ENCODE measurements at places on chromosomes 6 and 20.
A peak's percentile ranks its signal among the peaks of the same experiment; 100 is the strongest.

GRCh38 chr6:53546281-53546680 is 1.4 kb upstream of the GCLC start:
- DNase-seq, result no peak

GRCh38 chr6:170307080-170307545 is 555 bp downstream of the FAM120B start:
- DNase-seq, result no peak

- no peak for DNase-seq
Measured at GRCh38 chr6:98487612-98488011, 346.8 kb upstream of the POU3F2 start.

DNA sequence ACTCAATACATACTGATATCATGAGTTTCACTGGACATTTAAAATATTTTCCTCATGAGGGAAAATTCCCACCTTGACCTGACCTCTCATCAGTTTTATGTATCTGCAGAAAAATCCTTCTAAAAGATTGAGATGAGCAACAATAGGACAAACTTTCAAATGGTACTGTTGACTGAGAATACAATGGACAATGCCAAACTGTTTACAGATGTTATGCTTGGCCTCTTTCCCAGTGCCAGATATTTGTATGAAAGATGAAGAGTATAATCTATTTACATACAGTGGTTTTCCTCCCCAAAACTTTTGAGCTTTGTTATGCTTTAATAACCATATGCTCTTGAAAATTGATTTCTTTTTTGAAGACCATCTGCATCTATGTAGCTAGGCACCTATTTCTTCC is 245.1 kb upstream of the RSPO3 start:
- no peak for DNase-seq

DNA sequence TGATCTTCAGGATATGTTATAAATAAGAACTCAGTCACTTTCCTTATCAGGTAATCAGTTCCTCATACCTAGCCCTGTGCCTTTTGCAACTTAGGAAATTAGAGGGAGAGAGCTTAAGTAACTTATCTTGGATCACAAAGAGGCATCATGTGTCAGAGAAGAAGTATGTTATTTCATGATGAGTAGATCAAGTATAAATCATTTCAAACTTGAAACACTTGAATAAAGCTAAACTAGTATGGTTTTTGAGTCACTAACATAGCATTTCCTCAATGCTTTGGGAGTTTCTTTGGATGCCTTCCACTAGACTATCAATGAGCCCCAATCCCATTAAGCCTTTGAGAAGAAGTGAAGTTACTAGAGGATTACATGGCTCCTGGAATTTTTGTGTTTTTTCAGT is 102.6 kb upstream of the TNFAIP3 start:
- DNase-seq, result no peak

DNA sequence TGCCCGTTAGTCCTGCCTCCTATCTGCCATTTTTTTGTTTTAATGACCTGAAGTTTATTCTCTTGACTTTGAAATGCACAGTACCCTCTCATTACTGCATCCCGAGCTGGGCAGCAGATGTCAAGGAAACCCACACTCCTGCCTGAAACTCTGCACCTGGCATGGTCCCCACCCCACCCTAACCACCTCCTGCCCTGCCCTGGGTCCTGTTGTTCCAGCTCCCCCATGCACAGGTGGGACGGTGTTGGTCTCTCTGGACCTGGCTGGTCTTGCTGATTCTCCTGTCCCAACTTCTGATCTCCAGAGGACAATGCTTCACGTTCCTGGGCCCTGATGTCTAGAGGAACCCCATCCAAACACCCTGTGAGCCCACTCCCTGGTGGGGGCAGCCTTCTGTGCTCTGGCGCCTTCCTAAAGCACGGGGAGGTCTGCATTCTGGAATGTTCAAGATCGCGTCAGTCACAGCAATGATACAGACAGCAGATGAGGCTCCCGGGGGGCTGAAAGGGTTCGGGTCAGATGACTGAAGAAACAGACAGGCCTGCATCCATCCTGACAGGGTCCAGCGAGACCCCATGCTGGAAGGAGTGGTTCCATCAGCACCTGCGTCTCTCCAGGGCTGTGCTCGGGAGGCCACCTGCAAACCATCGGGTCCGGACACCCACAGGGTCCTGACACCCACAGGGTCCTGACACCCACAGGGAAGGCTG is 73.6 kb downstream of the ERMARD start:
- DNase-seq, result no peak

DNA sequence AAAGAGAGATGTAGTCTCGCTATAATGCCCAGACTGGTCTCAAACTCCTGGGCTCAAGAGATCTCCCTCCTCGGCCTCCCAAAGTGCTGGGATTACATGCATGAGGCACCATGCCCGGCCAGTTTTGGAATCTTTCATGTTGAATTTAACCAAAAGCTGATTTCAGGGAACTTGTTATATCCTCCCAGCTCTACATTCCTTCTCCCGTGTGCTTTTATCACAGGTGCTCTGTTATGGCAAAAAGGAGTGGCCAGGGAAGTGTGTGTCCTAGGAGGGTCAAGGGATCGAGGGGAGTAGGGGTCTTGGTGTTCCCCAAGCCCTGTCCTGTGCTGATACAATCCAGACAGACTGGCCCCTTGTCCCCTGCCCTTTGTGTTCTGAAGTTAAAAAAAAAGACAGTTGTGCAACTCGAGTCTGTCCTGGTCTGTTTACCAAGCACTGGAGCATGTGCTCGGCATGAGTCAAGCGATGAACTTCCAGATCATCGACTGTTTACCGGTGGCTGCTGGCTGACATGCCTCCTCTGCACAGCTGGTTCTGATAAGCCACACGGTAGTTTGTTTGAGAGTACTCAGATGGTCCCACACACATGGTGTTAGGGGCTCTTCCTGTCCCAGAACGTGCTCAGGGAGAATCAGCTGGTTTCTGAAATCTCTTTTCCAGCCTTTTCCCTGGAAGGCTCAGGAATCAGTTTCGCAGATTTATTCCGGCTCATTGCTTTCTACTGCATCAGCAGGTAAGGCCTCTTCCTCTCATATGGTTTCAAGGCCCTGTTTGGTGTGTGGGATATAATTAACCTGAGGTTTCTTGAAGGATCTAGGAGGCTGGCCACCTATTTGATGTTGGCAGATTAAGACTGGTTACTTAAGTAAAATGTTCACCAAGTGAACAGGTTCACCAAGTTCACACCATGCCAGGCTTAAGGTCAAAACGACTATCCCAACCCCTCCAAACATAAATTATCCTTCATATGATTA is 52.6 kb upstream of the NAA20 start:
- DNase-seq, result no peak

GRCh38 chr6:160975162-160975561 is 16.4 kb upstream of the MAP3K4 start:
- DNase-seq, result no peak

- DNase-seq, result peak; percentile 67
Measured at GRCh38 chr6:33702345-33702977, 9.0 kb downstream of the UQCC2 start.

GRCh38 chr6:122995921-122996793 is at the start of gene CLVS2:
TSS of gene CLVS2 (plus strand) at chr6:122996235. CDS start at chr6:122997778, 1,543 bp downstream.
- no peak for DNase-seq

DNA sequence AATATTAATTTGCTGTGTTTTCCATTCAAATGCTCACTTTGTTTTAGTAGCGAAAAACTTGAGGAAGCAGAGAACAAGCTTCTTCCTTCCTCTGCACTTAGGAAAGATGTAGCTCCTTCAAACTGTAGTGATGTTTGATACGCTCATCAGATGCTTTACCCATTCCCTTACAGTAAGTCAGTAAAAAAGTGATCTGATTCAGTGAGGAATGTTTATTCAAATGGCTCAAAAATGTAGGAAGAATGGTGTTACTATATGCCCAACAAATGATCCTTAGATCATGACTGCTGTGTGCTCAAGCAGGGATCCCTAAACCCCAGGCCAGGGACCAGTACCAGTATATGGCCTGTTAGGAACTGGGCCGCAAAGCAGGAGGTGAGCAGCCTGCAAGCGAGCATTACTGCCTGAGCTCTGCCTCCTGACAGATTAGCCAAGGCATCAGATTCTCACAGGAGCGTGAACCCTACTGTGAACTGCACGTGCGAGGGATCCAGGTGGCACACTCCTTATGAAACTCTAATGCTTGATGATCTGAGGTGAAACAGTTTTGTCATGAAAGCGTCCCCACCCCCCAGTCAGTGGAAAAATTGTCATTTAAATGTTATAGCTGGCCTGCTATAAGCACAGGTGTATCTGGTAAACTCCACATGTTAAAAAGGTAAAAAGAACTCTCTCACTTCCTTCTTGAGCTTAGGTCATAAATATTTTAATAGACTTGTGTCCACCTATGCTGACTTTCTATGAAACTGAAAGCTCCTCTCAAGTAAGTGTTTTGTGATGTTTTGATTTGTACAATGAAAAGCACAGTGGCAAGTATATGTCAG is 187.2 kb downstream of the FOXC1 start:
- DNase-seq, result no peak

DNA sequence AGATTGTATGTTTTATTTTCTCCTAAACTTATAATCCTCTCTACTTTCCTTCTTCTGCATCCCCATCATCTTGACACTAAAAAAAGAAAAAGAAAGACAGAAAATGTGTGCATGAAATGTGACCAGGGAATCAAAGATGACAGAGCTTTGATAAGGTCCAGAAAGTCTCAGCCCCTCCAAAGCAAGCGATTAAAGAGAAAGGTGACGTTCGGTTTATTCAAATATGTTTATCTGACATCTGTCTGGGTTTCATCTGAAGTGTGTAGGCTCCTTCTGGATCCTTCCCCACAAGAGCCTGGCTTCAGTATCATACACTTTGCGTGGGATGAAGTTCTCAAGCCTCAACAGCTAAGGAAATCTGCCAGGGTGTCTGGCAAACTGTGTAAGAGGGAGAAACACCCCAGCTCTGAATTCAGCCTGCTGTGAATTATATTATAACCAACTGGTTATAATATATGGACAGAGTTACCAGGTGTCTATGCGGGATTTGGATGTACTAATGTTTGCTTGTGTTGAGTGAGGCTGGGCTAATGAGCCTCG is 263.0 kb downstream of the ZNF217 start:
- DNase-seq, result no peak

GRCh38 chr20:47282864-47283263 is 73.6 kb downstream of the ZMYND8 start:
- DNase-seq, result no peak

DNA sequence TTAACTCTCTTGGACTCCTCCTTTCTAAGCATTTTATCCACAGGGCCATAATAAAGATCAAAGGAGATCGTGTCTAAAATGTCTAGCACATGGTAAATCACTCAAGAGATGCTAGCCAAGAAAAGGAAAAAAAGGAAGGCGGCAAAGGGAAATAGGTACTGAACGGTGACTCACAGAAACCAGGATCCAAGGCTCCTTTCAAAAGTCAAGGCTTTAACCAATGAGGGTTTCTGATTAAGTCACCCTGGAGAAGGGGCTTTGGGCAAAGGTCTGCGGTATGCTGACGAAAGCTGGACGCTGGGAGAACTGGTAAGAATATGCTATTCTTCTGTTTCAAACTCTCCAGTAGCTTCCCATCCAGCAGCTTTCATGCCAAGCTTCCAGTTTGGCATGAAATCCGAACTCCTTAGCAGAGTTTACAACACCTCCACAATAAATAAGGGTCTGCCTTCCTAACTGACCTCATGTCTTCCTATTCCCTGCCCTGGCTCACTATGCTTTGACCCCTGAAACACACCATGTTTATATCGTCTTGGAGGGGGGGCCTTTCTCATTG is 1.0 kb downstream of the TOMM34 start:
- DNase-seq, result no peak

GRCh38 chr6:31614684-31615578 is at the start of gene AIF1:
TSS of gene AIF1 (plus strand) at chr6:31615234. CDS start at chr6:31615330, 96 bp downstream.
- DNase-seq, result peak; percentile 61

DNA sequence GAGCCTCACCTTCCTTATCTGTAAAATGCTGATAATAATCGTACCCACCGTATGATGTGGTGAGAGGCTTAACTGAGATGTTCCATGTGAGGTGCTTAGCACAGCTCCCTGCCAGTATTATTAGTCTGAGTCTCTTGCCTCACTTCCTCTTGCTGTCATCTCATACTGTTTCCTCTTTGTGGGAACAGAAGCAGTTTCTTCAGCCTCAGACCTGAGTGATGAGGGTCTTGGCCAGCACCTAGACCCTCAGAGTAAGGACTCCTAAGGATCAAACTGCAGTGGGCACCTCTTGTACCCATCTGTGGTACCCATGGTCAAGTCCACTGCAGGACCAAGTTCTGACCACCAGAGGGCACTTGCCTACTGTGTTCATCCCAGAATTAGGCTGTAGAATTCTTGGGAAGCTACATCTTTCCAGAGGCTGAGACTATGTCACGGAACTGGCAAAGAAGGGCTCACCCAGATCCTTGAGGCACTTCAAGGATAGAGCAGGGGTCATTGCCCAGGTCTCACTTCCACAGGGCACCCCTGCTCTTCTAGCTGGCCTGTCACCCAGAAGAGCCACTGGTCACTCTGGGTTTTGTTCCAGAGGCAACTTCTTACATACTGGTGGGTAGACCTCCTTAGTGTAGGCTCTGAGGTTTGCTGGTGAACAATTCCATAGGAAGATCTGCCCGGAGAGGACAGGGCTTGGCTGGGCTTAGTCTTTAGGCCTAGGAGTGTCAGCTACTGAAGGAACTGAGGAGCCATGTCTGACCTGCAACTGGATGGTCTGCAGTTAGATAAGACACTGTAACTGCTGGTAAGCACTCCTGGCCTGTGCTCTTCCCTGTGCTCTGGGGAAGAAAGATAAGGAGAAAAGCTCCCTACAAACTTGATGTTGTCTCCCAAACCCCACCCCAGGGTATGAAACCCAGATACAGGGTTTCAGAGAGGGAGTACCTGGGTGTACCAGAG is 20.6 kb upstream of the SGK2 start:
- DNase-seq, result peak; percentile 56

GRCh38 chr20:58511364-58511763 is 3.8 kb downstream of the APCDD1L start:
- no peak for DNase-seq

GRCh38 chr6:21942897-21943296 is 349.3 kb downstream of the SOX4 start:
- no peak for DNase-seq

DNA sequence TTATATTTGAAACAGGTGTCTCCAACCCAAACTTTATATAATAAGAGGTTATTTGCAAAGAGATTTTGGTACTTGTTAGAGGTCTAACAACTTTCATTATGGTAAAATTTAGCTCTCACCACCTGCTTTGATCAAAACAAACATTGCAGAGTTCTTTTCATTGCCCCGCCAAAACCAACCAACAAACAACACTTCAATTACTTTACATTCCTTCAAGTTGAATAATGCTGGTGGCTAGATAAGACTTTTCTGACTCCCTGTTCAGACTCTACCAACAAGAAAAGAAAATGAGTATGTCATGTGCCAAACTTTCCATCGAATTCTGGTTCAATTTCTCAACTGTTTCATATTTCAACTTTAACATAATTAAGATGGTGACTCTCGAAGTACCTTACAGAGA is 311.1 kb downstream of the ADGRG6 start:
- DNase-seq, result no peak

Data from globus pallidus (tissue), 1 donor.